ENCODE measurements at places on chromosomes 1 and 21.

DNA sequence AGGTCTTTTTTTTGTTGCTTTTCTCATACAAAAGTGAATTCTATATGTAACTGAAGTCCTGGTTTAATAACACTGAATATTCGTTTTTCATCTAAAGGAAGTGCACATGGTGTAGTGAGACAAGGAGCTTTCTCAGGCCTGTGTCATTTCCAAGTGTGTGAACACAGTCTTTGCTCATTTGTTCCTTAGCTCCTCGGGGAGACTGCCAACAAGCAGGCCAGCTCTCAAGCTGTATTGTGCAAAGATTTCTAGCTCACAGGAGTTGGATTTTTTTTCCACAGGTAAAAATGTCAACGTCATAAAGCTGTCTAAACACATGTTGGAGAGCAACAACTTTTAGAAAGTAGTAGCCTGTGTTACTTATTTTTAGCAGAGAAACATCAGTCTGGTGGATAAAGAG lies 87.8 kb upstream of the S1PR1 start:
- H3K27ac ChIP-seq = no peak overlapping the region
- DNase-seq = no peak
- no peak overlapping the region for H3K4me3 ChIP-seq
- no peaks in the 10 kb centered on the region for H3K27me3 ChIP-seq
- H3K4me1 ChIP-seq = no peaks in the 10 kb centered on the region
- H3K36me3 ChIP-seq = no peaks in the 10 kb centered on the region

DNA sequence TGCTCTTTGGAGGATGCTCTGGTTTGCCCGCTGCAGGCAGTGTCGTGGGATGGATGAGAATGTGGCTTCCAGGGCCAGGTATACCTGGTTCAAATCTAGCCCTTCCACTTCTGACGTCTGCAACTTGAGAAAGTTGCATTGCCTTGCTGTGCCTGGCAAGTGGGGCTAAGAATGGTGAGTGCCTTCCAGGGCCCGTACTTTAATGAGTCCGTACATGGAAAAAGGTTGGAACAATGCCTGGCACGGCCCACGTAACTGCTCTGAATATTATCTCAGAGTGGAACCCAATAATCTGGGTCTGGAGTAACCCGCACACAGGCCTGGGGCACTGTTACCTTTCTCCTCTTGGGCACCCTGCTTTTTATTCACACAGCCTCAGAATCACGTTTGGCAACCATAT lies 146.7 kb upstream of the EDN2 start:
- no peaks in the 10 kb centered on the region for H3K36me3 ChIP-seq
- no peaks in the 10 kb centered on the region for H3K27me3 ChIP-seq
- H3K4me3 ChIP-seq = no peak overlapping the region
- H3K27ac ChIP-seq = no peak overlapping the region

GRCh38 chr1:204029016-204029415 lies 43.9 kb upstream of the SOX13 start:
- no peaks in the 10 kb centered on the region for H3K27me3 ChIP-seq
- no peaks in the 10 kb centered on the region for H3K36me3 ChIP-seq
- H3K27ac ChIP-seq = no peak overlapping the region
- DNase-seq = no peak
- H3K4me1 ChIP-seq = no peaks in the 10 kb centered on the region

DNA sequence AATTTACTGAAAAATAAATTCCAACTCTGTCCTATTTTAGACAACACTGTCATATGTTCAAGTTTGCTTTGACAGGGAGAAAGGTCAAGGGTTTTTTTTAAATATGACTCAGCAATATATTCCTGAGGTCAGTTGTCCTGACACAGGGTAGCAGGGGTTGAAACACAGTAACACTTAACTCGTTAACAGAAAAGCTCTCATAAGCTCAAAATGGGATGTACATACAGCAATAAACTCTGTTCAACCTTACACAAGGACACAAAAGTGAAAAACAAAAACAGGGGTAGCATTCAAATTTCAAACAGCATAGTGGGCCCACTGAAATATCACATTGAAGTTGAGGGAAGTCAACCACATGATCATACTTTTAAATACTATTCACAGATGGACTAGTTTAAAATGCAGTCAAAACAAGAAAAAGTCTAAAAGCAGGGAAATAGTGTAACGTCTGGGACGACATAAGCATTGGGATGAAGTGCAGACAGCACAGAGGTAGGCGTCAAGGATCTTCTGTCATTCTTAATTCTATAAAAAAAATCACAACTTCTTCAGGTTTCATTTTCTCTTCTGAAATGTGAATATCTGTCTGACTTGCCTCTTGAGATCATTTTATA lies 89.9 kb downstream of the SLC44A5 start:
- H3K4me1 ChIP-seq = no peaks in the 10 kb centered on the region
- H3K27me3 ChIP-seq = no peaks in the 10 kb centered on the region
- no peaks in the 10 kb centered on the region for H3K36me3 ChIP-seq
- H3K27ac ChIP-seq = no peak overlapping the region
- no peak overlapping the region for H3K4me3 ChIP-seq
- DNase-seq = no peak

GRCh38 chr1:17531343-17531681 lies 8.2 kb upstream of the ARHGEF10L start:
- no peaks in the 10 kb centered on the region for H3K36me3 ChIP-seq
- H3K4me1 ChIP-seq = no peaks in the 10 kb centered on the region
- no peak for DNase-seq
- no peak overlapping the region for H3K27ac ChIP-seq
- peaks cover 51% of the 10 kb centered on the region for H3K27me3 ChIP-seq

GRCh38 chr1:12798911-12799310 lies 7.7 kb downstream of the PRAMEF1 start:
- H3K4me3 ChIP-seq = no peak overlapping the region
- no peak overlapping the region for H3K27ac ChIP-seq
- no peak for DNase-seq
- no peaks in the 10 kb centered on the region for H3K4me1 ChIP-seq
- no peaks in the 10 kb centered on the region for H3K27me3 ChIP-seq
- H3K36me3 ChIP-seq = no peaks in the 10 kb centered on the region

DNA sequence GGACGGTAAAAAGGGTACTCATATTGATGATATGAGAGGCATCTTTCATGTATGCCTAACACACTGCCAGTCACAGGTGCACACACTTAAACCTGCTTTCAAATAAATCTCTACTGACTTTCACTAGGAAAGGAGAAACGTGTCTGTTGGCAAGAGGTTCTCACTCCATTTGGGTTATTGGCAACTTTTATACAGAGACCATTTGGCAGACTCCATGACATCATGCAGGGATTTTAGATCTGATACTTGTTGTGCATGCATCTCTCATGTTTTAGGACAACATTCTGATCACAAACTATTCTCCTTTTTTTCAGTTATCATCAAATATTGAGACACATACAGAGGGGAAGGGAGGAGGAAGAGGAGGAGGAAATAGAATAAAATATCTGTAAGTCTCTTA lies 31.5 kb downstream of the RGS7 start:
- DNase-seq = no peak
- no peaks in the 10 kb centered on the region for H3K4me1 ChIP-seq
- H3K27me3 ChIP-seq = no peaks in the 10 kb centered on the region
- no peak overlapping the region for H3K4me3 ChIP-seq
- H3K36me3 ChIP-seq = no peaks in the 10 kb centered on the region

Measured in MM.1S (cell line).